ENCODE measurements at places on chromosomes 4 and X.

- no peak for DNase-seq
Observed at GRCh38 chrX:46376246-46376885, 168.9 kb downstream of the ZNF674 start.

DNA sequence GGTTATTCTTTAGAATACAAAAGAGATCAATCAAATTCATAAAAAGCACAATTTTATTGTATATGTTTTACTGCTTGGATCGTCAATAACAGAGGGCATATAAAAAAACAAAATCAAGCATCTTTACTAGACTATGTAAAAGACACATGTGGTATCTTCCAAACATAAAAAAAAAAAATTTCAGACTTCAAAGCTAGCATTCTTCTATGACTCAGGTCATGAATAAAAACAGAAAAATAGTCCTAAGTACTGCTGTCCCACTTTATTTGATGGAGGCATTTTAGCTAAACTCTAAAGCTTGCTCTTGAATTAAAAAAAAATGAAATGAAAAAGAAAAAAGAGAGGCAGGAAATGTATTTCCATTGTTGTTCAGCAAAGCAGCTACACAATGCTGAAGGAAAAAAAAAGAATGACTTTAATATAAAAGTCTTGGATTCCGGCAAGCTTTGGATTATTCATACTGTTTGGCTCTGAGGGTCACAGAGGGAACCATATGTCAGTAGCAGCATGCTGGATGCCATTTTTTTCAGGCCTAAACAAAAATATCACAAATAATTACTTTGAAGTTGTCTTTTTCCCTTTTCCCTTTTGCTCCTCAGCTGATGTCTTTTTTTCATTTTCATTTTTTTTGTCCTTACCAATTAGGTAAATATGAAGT lies 249.1 kb upstream of the DIAPH2 start:
- DNase-seq, result no peak

DNA sequence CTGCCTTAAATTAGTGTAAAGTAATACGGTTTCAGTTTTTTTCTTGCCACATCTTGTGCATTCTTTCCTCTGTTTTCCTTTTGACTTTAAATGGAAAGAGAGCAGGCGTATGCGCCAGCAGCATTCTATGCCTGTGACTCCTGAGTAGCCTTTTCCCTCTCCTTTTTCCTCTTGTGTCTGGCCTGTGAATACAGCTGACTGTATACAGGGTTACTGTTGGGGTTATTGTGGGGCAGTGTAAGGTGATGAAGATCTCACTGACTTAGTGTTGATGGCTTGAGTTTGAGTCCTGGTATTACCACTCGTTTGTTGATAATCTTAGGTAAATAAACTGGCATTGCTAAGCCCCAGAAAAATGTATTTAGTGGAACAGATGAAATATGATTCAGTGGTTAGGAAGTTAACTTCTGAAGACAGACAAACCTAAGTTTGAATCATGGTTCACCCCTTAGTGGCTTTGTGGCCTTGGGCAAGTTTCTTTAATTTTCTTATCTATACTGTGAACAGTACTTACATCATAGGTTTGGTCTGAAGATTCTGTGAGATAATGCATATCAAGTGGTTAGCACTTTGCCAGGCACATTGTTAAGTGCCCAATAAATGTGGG lies 105.1 kb downstream of the FNIP2 start:
- no peak for DNase-seq

GRCh38 chrX:97060020-97060419 lies 176.3 kb downstream of the RPA4 start:
- no peak for DNase-seq

GRCh38 chrX:23938690-23939089 lies 30.9 kb downstream of the CXorf58 start:
- no peak for DNase-seq

DNA sequence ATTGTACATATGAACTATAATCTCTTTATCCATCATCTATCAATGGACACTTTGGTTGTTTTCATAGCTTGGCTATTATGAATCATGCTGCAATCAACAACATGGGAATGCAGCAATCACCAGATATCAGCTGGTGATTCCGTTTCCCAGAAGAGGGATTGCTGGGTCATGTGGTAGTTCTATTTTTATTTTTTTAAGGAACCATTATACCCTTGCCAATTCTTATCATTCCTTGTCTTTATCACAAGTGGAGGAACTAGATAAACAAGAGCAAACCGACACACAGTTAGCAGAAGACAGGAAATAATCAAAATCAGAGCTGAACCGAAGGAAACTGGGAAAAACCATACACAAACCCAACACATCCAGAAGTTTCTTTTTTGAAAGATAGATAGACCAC lies 14.5 kb upstream of the LNX1 start:
- DNase-seq, result no peak

- no peak for DNase-seq
Observed at GRCh38 chr4:74327762-74328161, 19.5 kb downstream of the EPGN start.

DNA sequence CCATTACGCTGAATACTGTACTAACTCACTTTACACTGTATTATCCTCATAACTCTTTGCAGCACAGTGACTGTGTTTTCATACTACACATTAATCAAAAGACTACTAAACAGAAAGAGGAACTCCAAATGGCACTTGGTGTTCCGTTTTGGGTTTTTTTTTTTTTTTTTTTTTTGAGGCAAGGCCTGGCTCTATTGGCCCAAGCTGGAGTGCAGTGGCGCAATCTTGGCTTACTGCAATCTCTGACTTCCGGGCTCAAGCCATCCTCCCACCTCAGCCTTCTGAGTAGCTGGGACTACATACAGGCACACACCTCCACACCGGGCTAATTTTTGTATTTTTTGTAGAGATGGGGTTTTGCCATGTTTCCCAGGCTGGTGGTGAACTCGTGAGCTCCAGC lies 10.7 kb downstream of the KLHL8 start:
- no peak for DNase-seq

DNA sequence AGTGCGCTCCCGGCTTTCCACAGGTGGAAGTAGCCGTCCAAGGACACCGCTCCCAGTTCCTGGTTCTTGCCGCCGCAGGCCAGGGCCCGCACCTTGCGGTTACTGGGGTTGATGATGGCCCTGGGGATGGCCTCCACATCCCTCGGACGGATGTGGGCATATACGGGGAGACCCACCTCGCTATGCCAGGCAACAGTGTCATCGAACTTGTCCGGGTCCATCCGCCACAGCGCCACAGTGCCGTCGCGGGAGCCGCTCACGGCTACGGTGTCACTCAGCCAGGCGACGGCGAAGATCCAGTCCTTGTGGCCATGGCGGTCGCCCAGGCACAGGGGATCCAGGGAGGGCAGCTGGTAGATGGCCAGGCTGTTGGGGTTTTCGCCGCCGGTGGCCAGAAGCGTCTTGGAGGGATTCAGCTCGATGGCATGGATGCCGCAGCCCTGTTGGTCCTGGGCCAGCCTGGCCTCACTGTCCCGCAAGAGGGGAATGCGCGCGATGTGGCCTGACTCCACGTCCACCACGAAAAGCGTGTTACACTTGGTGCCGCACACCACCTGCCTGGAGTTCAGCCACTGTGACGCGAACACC lies 795 bp downstream of the DCAF12L1 start:
- DNase-seq, result no peak

- no peak for DNase-seq
Observed at GRCh38 chr4:83282049-83282535, 2.5 kb downstream of the COQ2 start.

- no peak for DNase-seq
Observed at GRCh38 chr4:182680234-182680653, 236.9 kb downstream of the DCTD start.

GRCh38 chr4:15410750-15411149 lies 17.1 kb upstream of the C1QTNF7 start:
- no peak for DNase-seq

DNA sequence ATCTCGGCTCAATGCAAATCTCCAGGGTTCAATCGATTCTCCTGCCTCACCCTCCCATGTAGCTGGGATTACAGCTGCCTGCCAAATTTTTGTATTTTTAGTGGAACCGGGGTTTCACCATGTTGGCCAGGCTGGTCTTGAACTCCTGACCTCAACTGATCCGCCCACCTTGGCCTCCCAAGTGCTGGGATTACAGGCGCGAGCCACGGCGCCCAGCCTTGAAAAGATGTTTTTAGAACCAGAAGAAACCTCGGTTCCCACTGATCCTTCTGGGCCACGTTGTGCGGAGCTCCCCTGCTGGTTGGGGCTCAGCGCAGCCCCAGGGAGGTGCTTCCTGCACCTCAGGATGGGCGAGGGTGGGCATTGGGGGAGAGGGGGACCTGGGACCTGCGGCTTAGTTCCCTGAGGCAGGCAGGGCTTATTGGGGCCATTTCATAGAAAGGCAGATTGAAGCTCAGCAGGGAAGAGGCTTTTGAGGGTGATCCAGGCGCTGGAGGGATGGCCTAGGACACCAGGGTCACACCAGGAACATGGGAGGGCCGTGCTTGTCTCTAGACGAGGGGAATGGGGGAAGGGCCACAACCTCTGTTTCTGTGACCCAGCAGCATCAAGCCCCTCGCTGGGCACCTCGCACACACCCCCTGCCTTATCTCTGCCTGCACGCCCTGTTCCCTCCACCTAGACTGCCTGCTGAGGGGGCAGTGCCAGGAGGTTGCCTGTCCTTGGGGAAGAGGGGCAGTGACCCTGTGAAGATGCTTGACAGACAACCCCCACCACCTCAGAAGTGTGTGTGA lies 6.3 kb upstream of the ADD1 start:
- DNase-seq, result no peak

DNA sequence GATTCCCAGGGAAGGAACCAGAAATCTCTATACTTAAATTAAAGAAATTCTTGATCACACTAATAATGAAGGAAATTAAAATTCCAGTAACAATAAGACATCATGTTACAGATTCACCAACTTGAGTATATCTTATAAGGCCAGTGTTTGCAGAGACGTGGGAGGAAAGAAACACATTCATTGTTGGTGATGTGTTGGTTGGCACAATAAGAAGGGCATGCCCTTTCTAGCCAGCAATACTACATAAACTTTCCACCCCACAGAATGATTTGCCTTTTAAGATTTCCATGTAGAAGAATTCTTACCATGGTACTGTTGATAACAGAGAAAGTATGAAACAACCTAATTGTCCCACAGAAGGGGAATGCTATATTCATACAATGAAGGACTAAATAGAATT lies 581.5 kb downstream of the STIM2 start:
- no peak for DNase-seq

GRCh38 chr4:47469951-47470350 lies 6.4 kb upstream of the COMMD8 start:
- DNase-seq, result no peak

DNA sequence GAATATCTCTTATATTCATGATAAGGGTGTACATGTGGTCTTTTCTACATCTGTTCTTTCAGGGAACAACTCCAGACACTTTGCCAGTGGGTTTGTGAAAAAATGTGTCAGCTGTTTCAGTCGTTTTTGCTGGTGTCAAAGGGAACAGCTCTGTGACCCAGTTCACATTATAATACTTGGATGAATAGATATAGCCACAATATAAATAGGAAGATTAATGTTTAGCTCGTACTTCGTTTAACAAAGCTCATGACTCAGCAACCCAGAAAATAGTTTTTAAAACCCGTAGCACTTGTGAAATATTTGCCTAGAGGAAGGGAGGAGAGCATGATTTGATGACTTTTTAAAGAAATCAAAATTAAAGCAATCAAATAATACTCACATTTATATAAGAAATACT lies 7.9 kb downstream of the LIAS start:
- no peak for DNase-seq

Data from activated CD4-positive, alpha-beta T cell treated with anti-CD3 and anti-CD28 coated beads for 1 hour (primary cell).